ENCODE measurements at places on chromosomes 13 and 19. TPM values are rescaled to one million over a fixed set of nuclear protein-coding genes. Genes with fewer than 3 reads are reported as not detected.

The RGCC gene
- total RNA-seq: 65.3 TPM

The DPF1 gene
- not detected for total RNA-seq

The FAAP24 gene
- 2.2 TPM for total RNA-seq

The TMEM259 gene
- 174 TPM for total RNA-seq

- no peak for DNase-seq
Observed at GRCh38 chr13:45162821-45163220, 38.0 kb downstream of the KCTD4 start.

DNA sequence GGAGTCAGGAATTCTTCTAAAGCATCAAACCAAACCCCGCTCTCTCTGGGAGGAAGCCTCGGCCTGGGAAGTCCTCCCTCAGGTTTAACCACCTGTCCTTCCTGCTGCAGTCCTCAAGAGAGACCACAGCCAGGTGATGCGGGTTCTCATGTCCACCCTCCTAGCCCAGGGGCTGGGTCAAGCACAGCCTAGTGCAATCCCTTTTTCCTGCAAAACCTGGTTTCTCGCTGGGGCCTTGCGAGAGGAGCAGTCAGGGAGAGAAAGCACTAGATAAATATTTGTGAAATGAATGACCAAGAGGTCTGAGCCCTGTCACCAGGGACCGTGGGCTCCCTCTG is 2.4 kb downstream of the SLC8A2 start:
- no peak for DNase-seq

- DNase-seq: no peak
Observed at GRCh38 chr13:28498481-28499115, 3.7 kb upstream of the FLT1 start.

GRCh38 chr19:42577016-42577415 is 17.7 kb downstream of the CEACAM8 start:
- no peak for DNase-seq

- DNase-seq: no peak
Observed at GRCh38 chr19:33052352-33052972, 12.2 kb downstream of the RHPN2 start.

- DNase-seq: no peak
Observed at GRCh38 chr13:50144246-50145160, 129.3 kb downstream of the KCNRG start.

DNA sequence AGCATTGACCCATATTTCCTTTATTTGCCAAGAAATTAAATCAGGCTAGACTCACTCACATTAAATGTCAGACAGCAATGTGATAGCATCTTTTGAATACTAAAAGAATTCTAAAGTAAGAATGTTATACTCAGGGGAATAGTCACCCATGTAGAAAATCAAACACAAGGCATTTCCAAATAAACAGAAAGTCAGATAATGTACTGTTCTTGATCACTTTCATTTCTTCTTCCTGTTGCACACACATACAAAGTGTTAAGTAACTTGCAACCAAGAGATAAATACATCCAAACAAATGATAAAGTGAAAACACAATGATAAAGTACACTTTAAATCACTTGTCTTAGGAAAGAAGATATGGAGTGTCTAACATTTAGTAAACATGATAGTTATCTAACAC is 1366.6 kb upstream of the MIR17HG start:
- no peak for DNase-seq

- DNase-seq: no peak
Observed at GRCh38 chr19:54339646-54340358, 840 bp upstream of the LILRA4 start.

DNA sequence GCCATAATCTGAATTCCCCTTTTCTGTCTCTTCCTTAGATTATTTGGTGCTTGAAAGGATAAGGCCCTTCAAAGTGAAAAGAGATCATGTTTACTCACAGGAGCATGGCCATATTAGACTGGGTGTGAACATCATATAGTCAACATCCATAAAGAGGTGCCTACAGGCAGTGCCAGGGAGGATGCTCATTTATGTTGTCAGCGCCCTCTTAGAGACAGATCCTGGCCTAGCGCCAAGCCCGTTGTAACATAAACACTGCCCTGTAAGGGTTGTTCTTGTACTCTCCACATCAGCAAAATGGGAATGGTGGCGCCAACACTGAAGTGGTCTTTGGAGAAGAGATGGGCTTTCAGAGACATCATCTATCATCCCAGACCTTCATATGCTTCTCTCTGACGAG is 16.1 kb downstream of the PCDH8 start:
- DNase-seq: no peak

- peak; percentile 93 for DNase-seq
Observed at GRCh38 chr19:46990991-46991676, 28.5 kb upstream of the NPAS1 start.

GRCh38 chr13:70789751-70790150 is 681.5 kb upstream of the KLHL1 start:
- no peak for DNase-seq

- DNase-seq: no peak
Observed at GRCh38 chr19:14565298-14565679, 6.6 kb downstream of the NDUFB7 start.
